ENCODE measurements at places on chromosomes 7 and 10.

DNA sequence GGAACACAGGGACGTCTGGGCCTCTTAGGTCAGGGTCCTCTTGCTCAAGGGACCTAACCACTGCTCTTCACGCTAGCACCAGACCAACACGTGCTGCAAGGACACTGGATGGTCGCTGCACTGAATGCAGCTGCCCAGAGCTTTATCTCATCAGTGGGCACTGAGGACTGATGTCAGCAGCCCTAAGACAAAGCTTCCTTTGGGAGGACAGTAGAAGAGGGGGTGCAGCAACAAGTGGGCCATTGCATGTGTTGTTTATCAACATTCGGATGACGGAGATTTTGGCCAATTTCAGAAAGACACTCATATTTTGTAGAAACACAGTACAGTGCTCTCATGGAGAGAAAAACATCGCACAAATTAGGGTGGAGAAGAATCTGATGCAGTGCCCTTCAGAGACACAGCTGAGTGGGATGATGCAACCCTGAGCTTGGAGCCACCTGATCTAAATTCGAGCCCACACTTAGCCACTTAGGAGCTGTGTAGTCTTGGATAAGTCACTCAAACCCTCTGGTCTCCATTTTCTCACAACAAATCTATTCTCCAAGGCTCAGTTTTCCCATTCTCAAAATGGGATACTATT is 1.7 kb downstream of the OPALIN start:
- DNase-seq = no peak

DNA sequence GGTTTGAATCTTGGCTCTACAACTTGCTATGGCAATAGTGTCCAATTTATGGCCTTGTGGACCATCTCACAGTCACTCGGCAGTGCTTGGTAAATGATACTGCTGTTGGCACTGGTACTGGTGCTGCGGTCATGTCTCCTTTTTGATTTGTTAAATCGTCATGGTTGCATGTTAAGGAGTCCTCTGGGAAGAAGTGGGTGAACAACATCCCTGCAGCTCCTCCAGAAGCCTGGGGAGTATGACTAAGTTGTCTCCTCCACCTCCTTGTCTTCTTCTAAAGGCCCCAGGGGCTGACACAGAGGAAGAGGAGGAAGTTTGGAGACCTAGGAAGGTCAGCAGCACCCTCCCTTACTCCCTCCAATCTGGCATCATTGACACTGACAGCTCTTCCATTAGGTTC is 8.5 kb downstream of the ITPRIP start:
- DNase-seq = no peak

GRCh38 chr7:39826166-39826565 is 123.9 kb upstream of the CDK13 start:
- no peak for DNase-seq

- DNase-seq = no peak
These were observed 54.5 kb downstream of the GRB10 start for GRCh38 chr7:50728184-50728583.

DNA sequence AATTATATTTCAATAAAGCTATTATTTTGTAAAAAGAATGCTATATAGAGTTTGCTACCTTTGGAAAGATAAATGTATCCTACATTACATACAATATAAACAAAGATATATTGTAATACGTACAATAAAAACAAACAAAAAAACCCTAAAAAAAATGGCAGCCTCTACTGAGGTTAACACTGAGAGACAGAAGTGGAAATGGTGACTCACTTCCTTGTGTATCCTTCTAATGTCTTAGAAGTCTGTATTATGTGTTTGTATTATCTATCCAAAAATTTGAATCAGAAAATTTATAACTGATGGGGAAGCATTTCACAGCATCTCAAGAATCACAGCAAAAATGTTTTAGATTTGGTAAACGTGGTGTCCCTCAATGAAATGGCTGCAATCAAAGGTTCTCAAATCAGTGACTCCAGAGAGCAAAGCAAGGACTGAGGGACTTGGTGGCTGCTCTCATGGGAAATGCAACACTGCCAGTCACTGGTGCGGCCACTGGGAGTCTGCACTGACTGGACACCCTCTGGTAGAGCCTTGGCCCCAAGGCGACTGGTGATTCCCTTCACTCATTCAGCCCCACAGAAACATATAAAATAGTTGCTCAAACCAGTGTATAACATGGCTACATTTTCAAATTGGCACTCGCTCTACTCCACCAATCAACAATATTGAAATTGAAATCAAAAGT is 53.8 kb downstream of the PANK1 start:
- no peak for DNase-seq
